ENCODE measurements at places on chromosomes 11 and 22.

GRCh38 chr11:128519338-128519737, 68.0 kb downstream of the ETS1 start:
- DNase-seq = no peak

DNA sequence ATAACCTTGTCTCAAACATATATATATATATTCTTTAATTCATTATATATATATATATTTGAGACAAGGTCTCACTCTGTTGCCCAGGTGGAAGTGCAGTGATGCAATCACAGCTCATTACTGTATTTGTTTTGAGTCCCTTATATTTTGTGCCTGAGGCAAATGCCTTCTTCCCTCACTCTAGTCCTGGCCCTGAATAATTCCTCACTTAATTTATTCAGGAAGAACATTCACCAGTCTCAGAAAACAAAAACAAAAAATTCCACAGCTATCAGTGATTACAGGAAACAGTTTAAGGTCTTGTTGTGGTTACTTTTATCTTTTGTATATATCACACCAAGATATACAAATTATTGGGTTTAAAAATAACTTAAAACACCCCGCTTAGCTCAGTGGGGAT, 155.7 kb downstream of the CWF19L2 start:
- no peak for DNase-seq

GRCh38 chr11:2940921-2941821, 12.0 kb upstream of the PHLDA2 start:
- DNase-seq = no peak

GRCh38 chr11:94883878-94884277, 89.5 kb downstream of the CWC15 start:
- DNase-seq = no peak

DNA sequence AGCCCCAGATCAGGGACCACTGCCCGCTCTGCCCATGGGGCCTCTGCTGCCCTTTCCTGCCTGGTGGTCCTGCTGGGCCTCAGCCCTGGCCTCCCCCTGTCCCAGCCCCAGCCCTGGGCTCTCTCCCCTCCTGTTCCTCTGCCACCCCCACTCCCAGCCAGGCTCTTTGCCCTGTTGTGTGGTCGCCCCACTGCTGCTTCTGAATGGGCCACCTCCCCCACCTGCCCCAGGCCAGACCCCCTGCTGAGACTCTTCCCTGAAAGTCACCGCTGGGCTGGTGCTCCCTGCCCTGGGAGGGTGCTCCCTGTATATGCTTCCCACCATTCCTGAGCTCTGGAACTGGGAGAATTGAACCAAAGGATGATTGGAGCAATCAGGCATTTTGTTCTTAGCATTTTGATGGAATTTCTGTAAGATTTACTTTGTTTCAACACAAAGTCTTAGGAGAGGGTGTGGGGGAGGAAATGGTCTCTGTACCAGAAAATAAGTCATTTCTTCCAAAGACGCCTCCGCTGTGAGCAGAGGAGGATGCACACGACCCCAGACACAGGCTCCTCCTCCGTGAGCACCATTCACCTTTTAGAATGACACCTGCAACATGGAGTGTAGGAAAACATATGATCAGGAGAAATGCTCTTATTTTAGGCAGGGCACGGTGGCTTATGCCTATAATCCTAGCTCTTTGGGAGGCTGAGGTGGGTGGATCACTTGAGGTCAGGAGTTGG, 5.2 kb downstream of the APOBEC3B start:
- DNase-seq = no peak

GRCh38 chr11:96221244-96222070, 121.5 kb downstream of the MAML2 start:
- DNase-seq = no peak

DNA sequence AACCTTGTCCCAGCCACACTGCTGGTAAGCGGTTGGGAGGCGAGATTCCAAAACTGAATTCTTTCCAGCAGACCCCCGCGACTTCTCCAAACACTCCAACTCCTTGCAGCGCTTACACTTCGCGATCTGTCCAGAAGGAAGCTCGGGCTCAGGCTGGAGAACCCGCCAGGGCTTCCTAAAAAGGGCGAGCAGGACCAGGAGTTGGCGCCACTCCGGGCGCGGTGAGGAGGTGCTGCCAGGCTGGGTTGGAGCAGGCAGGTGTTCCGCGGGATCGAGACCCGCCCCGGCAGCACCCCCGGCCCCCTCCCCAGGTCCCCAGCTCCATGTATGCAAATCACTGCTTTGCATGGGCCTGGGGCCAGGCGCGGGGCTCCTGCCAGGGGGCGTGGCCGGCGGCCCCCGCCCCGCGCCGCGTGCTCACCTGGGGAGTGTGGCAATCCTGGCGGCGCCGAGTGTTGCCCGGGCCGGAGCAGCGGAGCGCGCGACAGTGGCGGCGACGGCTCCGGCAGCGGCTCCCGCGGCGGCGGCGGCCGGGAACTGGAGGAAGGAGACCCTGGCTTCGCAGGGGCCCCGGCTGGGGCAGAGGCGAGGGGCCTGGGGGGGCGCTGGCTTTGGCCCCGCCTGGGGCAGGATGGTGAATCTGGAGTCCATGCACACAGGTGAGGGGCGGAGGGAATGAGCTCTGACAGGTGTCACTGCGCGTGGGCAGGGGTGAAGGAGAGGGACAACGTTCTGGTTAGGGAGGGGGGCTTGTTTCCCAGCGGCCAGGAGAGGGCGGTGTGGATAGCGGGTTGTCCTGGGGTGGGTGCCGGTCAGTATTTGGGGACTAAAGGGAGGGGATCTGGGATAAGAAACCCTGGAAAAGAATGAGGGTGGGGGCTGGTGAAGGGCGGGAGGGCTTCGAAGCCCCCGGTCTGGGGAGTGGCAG, at the start of gene POU2F3:
POU2F3 (plus strand) TSS at position 428 of the 928 bp plus-strand sequence; CDS start at position 632, 204 bp downstream.
- no peak for DNase-seq

GRCh38 chr11:96310236-96310635, 32.8 kb downstream of the MAML2 start:
- DNase-seq = no peak

DNA sequence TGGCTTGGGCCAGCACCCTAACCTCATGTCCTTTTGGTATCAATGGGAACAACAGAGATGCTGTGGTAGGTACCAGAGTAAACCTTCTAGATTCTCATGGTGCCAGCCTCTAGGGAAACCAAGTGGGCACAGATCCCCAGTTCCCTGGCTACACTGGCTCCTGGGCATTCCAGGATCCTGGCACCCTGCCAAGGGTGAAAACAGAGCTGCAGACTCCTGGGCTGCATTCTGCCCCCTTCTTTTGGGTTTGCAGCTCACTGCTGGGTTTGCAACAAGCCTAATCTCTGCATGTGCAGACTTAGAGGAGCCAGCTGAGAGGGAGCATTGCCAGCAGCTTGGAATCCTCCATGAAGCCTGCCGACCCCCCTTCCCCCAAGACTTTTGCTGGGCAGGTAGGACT, 30.6 kb downstream of the PRDM11 start:
- no peak for DNase-seq

- DNase-seq = no peak
These were observed 1.2 kb upstream of the MYO7A start for GRCh38 chr11:77126861-77127234.

DNA sequence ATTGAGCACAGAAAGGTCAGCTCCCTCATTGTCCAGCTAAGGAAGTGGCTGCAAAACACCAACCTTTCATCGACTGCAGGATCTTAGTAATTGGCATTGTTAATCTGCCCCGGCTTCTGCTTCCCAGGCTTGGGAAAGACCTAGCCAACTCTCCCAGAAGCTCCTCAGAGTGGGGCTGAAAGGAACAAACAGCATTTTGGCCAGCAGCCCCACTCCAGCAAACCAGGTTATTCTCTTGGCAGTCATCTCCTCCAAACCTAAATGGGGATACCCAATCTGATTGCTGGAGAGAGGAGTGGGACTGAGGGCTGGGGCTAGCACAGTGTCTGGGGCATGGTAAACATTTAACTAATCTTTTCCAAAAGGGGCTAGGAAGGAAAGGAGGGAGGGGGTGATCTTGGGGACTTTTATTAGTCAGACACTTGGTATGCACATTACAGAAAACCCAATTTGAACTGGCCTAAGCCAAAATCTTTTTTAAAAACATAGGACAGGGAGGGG, 294.4 kb downstream of the MN1 start:
- DNase-seq = no peak

GRCh38 chr11:27839226-27839913, 139.1 kb upstream of the BDNF start:
- DNase-seq = no peak

DNA sequence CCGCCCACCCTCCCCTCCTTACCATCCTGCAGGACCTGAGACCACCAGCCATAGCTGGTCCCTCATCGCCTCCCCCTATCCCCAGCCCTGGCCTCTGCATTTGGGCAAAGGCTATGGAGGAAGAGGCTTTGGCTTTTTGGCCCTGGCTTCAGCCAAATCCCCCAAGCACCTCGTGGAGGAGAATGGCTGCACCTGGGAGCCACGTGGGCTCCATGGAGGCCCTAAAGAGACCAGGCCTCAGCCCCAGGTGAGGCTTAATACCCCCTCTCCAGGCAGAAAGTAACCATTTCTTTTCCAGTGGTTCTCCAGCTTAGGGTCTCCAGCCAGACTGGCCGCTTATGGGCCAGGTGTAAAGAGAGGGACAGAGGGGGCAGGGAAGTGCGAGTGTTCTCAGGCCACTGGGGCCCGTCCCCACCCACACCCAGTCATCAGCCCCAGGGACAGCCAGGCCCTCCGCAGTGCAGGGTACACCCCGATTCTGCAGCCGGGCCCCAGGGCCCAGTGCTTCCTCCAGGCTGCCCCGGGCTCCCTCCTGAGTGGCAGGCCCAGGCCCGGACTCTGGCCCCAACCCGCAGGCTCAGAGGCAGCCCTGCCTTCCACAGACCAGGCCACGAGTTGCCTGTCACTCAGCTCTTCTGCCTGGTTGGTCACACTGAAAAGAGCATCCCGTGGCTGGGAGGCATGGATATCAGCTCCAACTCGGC, 26.4 kb downstream of the CDKN1C start:
- DNase-seq = no peak

DNA sequence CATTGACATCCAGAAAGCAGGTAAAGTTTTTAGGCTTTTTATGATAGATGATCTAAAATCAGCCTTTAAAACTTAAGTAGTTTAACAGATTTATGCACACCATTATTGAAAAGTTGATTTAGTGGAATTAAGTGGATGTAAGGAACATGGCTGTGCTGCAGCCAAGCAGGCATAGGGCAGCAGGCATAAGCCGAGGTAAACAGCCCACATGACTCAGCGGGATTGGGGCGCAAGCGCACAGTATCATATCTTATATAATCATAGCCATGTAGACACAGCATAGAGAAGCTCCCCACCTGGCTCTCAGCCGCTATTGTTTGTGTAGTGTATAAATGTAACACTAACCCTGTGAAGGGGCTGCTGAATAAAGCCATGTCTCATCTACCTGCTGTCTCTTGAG, 157.5 kb downstream of the WNT11 start:
- DNase-seq = no peak

GRCh38 chr11:795634-796564, 2.2 kb downstream of the SLC25A22 start:
- DNase-seq = peak; percentile 49

DNA sequence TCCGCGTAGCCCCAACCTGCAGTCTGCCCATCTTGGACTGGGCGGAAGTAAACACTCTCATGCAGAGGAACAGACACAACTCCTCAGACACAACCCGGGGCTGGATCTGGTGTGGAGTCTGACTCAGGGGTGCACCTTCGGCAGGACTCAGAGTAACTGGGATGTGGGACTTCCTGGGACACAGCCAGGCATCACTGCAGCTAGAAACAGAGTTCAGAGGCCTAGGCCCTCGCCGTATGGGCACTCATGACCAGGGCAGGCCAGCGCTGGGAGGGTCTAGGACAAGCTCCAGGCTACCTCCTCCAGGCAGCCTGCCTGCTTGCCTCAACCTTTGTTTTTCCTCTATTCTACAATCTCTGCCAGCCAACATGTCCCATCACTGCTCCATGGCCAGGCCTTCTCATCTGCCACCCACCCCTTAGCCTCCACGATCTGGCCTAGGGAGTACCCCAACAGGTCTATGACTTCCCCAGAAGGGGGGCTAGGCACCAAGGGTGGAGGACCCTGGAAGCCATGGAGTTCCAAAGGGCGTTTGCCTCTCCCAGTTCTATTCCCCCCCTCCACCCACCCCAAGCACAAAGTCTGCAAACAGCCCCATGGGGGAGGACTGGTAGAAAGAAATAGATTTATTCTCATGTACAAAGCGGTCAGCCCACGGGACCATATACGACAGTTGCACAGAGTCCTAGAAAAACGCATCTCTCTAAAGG, 98.5 kb downstream of the PDE2A start:
- no peak for DNase-seq

DNA sequence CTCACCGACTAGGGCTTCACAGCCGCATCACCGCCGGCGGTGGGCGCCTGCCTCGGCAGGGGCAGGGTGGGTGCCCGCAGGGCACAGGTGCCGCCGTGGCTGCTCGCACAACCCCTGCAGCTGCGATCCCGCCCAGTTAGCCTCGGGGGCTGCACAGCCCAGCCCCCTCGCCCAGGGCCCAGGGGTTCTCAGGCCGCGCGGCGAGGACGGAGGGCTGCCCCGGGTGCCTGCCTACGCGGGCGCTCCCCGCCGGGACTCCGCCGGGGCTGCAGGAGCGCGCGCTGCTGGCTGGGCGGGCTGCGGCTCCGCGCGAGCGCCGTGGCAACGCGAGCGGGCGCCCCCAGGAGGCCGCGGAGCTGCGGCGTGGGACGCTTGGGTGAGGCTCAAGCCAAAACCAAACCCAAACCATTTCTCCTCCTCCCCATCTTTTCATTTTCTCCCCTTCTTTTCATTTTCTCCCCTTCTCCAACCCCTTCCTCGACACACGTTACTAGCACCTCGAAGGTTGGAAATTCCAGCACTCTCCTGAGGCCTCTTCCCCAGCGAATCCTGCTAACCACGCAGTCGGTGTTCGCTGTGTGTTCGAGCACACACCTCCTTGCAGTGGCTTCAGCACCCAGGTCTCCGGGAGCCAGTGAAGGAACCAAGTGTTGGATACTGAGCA, at the start of gene MICAL3:
MICAL3 (minus strand) TSS at position 286 of the 664 bp plus-strand sequence. CDS start 117,749 bp downstream, outside the sequence.
- DNase-seq = peak; percentile 31

DNA sequence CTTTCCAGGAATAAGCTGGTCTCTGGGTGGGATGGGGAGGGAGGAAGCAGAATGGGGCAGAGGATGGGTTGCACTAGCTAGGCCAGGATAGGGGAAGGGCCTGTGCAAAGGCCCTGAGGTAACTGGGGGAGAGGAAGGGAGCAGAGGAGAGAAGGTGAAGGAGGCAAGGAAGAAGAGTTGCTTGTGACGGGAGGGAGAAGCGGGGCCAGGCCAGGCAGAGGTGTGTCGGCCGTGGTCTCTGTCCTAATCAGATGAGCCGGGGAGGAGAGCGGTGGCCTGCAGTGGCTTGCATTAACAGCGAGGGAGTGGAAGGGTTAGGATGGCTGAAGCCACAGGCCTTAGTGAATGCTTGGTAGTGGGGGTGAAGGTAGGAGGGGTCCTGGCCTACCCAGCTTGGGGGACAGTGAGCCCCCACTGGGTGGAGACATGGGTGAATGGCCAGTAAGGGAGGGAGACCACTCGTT, 6.0 kb upstream of the DERL3 start:
- DNase-seq = no peak

GRCh38 chr22:33528183-33528582, 392.1 kb downstream of the LARGE1 start:
- no peak for DNase-seq

- no peak for DNase-seq
These were observed 21.3 kb downstream of the TRMU start for GRCh38 chr22:46356496-46357480.
